Fibroblast of villous mesenchyme (primary cell): ENCODE measurements at places on chromosomes 7 and 10. TPM values are rescaled to one million over a fixed set of nuclear protein-coding genes. Genes with fewer than 3 reads are reported as not detected.
A peak's percentile ranks its signal among the peaks of the same experiment; 100 is the strongest.

The BCL7B gene
- total RNA-seq: 27.2 and 30.3 TPM in 2 replicates

The CADPS2 gene
- 13.9 and 27.2 TPM in 2 replicates for total RNA-seq

DNA sequence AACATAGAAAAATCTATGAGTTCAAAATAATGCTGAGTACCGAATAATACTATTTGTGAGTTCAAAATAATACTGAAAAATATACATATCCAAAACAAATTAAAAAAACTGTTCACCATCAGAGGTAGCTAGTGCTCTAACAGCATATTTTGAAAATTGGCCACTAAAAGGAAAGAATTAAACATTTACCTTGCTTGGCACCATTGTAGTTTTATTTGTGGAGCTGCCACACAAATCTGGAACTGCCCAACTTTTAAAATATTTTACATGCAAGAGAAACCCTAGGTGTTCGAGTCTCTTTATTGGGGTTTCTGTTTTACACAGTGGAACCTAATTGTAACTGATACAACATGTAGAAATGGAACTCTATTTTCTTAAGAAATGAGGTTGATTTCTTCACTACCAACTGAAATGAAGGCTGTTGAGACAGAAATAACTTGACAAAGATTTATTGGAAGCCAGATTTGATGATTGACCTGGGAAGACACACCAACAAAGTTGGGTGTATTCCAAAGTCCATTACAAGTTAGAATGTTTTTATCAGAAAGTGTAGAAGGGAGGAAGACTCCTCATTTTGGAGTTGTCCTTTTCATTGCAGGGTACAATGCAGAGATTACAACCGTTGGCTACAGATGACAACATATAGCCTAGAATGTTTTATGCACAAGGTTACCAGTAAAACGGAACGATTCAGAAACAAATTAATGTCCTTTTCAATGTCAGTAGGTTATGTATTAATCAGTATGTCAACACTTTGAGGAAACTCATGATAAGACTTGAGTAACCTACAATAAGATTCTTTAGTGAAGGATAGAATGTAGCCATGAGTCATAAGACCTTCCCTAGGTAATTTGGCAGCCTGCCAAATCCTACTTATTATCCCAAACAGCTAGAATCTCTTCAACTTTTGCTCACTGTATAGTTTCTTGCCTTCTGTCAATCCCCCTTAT lies 73.8 kb upstream of the PAPSS2 start:
- peak; percentile 38 for DNase-seq

GRCh38 chr7:99789441-99790070 lies 5.6 kb upstream of the CYP3A4 start:
- DNase-seq: no peak

DNA sequence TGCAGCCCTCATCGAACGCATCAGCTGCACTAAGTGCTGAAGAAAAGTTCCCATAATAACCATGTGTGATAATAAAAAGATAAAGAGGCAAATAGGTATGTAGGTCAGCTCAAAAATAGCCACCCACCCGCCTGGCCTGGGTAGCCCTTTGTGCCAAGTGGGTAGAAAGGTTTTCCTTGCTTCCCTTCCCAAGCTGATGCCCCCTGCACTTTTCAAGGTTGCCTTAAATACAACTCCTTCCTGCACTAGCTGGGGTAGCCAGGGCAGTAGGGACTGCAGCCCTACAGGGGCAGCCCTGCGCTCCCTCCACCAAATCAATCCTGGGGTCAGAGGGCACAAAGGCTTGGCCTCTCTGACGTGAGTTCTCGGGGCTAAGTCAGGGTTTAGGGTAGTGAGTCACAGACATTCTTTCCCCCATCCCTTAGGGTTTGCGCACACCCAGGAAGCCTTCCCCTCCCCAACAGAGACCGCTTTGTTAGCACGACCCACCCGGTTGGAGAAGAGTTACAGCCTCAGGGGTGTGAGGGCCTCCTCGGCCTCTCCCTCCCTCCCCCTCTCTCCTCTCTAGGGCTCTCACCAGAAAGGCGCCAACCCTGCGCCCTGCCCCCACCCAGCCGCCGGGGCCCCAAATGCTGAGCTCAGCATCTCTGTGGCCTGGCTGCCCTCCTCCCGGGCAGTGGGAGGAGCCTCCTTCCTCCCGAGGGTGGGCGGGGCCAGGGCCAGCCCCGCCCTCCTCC lies 13.3 kb upstream of the DDIT4 start:
- DNase-seq: peak; percentile 99

GRCh38 chr7:99109108-99110051 lies 34.5 kb downstream of the SMURF1 start:
- no peak for DNase-seq

The PAPSS2 gene
- 131 and 417 TPM in 2 replicates for total RNA-seq

DNA sequence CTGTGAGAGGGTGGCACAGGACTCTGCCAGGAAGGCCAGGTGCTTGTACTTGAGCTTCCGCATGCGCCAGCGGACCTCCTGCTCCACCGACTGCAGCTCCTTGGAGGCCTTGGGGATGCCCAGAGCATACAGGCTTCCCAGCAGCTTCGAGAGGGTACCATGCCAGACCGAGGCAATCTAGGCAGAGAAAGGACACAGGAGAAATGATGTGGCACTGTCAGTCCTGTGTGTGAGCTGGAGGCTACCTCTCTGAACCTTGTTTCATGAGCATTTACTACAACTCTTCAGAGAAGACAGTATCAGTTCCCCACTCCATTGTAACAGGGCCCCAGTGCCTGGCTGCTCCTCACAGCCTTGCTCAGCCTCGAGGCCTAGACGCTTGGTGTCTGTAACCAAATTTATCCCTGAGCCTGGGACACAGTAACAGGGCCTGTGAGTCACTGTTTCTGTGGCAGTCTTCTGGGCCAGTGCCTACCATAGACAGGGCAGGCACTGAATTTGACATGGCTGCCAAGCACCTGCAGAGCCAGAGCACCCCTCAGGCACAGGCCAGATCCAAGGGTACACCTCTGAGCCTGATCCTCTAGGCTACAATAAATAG lies 5.8 kb downstream of the TBRG4 start:
- DNase-seq: no peak

DNA sequence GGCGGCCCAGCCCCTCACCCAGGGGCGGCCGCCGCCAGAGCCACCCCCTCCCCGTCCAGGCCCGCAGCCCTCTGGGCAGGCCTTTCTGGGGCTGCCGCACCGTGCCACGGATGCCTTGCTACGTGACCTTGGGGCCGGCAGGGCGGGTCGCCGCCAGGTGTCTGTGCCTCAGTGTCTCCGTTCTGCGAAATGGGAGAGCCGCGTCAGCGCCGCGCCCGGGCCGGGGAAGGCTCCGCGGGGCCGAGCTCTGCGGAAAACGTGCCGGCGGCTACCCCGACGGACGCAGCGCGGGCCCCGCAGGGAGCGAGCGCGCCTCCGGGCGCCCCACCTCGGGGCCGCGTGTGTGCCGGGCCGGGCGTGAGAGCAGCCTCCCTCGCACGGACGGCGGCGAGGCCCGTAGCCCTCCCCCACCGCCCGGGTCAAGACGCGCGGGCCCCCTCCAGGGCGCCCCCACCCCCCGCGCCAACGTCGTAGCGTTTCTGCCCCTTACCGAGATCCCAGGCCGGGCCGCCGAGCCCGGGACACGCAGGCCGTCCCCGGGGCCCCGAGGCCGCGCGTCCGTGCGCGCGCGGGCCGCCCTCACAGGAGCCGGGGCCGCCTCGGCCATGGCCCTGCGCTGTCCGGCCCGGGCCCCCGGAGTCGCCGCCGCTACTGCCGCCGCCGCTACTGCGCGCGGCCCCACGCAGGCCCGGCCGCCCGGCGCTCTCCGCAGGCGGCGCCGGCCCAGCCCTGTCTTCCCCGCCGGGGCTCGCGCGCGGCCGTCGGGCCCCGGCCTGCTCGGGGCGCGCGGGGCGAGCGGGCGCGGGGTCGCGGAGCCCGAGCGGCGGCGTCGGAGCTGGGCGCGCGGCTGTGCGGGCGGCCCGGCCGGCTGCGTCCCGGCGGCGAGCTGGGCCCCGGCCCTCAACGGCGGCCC lies 1.1 kb downstream of the ZNF777 start:
- DNase-seq: no peak

- DNase-seq: no peak
These were observed 26.5 kb upstream of the RBM20 start for GRCh38 chr10:110617425-110618229.

GRCh38 chr10:29734962-29735627 lies 100.3 kb upstream of the SVIL start:
- peak; percentile 44 for DNase-seq

GRCh38 chr7:73451780-73452398 lies 18.3 kb downstream of the FZD9 start:
- DNase-seq: peak; percentile 70

GRCh38 chr10:13335881-13336280 lies 12.2 kb downstream of the SEPHS1 start:
- DNase-seq: no peak

The HOXA4 gene
- total RNA-seq: 0.97 and 1.3 TPM in 2 replicates

DNA sequence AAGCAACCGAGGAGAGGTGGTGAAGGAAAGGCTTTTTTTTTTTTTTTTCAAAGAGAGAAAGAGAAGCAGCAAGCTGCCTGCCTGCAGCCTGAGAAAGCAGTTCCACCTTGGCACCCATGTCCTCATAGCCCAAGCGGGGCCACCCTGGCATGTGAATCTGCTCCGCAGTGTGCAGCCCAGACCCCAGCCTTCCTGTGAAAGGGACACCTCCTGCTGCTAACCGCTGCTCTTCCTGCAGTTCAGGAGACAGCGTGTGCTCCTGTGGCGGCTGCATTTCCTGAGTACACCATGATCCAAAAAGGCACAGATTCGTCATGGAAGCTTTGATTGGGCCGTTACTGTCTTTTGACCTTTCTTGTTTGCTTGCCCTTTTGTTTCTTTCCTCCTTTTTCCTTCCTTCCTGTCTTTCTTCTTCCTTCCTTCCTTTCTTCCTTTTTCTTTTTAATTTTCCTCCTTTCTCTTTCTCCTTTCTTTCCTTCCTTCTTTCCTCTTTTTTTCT lies 38.1 kb downstream of the IKZF1 start:
- DNase-seq: no peak

DNA sequence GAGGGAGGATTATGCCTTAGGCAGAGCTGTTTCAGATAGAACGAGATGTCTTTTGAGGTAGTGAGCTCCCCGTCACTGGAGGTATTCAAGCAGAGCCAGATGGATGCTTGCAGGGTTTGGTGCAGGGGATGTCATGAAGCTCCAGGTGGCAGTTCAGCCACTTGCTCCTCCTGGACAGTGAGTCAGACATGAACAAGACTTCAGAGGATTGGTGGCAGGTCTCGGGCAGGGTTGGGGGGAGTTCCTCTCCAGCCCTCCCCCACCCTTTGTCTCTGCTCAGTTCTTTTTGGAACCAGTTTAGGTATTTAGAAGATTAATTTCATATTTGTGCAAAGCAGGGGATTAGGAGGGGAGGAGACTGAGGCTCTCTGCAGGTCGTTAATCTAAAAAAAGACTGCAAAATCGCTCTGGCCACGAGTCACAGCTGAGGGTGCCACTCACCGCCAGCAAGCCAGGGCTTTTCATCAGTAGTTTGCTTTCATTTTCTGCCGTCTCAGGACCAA lies 21.5 kb upstream of the MYL10 start:
- no peak for DNase-seq

- DNase-seq: no peak
These were observed 345.9 kb downstream of the KIF20B start for GRCh38 chr10:90047243-90047729.

- no peak for DNase-seq
These were observed 18.3 kb downstream of the NOD1 start for GRCh38 chr7:30460246-30460633.

DNA sequence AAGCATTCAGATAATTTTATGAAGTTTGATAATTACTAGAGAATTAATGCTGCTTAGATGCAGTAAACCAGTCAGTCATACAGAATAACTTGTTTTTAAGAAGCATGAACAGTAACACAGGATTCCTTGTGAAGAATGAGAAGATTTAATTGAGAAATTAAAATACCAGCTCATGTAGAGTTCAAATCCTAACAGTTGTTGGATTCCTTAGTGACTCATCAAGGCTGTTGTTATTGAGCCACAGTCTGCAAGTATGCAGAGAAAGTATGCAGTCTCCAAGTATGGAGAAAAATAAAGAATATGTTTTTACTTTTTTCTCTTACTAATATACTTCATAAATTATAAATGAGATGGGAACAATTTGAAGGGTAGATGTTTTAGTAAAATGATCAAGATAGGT lies 30.2 kb upstream of the CYP26C1 start:
- peak; percentile 73 for DNase-seq

The AMZ1 gene
- 12.2 and 14.2 TPM in 2 replicates for total RNA-seq
